ENCODE measurements at places on chromosomes 5 and 9.
A peak's percentile ranks its signal among the peaks of the same experiment; 100 is the strongest.

DNA sequence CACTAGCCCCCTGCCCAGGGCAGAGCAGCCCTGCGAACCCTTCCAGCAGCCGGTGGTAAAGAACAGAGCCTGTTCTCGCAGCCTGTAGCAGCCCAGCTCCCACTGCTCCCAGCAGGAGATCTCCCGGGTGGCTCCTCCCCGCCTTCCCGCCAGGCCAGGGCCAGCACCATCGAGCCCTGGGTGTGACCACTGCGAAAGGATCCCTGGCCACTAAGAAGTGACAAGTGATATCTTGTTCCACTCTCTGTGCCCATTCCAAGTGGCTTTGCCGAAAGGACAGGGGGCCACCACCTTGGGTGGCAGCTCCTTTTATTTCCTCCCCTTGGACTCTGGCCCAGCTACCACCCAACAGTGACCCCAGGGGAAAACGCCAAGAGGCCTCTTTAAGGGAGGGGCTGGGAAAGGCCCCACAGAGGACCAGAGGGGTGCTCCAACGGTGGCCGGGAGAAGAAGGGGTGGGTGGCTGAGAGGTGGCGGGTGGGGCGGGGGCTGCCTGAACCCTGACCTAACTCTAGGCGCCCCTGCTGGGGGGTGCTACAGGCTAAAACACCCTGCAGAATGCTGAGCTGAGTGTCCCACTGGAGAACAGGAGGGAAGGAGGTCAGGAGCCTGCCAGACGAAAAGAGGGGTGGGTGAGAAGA, 1.6 kb downstream of the NACC2 start:
- no peak for DNase-seq

- DNase-seq = no peak
Measured at GRCh38 chr5:52727576-52727975, 60.1 kb upstream of the ITGA1 start.

- peak; percentile 10 for DNase-seq
Measured at GRCh38 chr9:6667633-6668280, 22.2 kb upstream of the GLDC start.

DNA sequence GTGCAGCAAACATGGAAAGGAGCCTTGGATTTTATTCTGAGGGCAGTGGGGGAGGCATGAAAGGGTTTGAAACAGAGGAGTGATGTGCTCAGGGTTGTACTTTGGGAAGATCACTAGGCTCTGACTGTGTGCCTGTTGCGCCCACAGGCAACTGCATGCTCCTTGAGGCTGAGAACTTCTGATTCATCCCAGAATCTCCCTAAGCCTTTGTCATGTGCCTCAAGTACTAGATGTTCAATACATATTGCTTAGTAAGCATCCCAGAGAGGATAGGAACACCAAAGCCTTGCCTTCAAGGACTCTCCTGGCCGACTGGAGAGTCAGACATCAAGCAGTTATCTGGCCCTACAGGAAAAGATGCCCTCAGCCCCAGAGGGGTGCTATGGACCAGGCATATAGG, 54.1 kb downstream of the ARHGEF37 start:
- DNase-seq = peak; percentile 42

GRCh38 chr5:132896685-132897084, 23.2 kb downstream of the LEAP2 start:
- no peak for DNase-seq

GRCh38 chr9:76595645-76596044, 136.7 kb downstream of the GCNT1 start:
- DNase-seq = peak; percentile 82

DNA sequence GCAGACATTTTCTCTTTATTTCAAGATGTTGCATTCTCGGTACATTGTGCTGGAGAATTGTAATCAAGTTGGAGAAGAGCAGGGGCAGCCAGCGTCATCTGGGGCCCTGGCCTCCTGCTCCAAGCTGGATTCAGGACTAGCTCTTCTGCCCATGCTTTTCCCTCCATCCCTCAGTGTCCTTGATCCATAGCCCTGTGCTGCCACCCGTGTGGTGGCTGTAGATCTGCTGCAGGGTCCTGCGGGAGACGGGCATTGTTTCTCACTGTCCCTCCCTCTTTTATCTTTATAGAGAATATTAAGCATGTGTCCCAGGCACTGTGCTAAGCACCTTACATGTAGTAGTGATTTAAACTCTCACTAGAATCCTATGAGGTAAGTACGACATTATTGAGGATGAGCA, 60.5 kb upstream of the HAND1 start:
- no peak for DNase-seq

GRCh38 chr9:136741883-136742571, 713 bp downstream of the LCN10 start:
- DNase-seq = peak; percentile 27

- peak; percentile 93 for DNase-seq
Measured at GRCh38 chr9:613771-614347, 227.6 kb upstream of the DMRT1 start.

Data from inflammatory macrophage (primary cell).